ENCODE measurements at places on chromosomes 16 and 17.

GRCh38 chr17:7479213-7480088, at the start of gene ZBTB4:
ZBTB4 (minus strand) TSS chr17:7479631; CDS start chr17:7466801, 12,830 bp downstream.
- DNase-seq = no peak

GRCh38 chr17:36592716-36593321, 1.1 kb downstream of the DHRS11 start:
- DNase-seq = no peak

DNA sequence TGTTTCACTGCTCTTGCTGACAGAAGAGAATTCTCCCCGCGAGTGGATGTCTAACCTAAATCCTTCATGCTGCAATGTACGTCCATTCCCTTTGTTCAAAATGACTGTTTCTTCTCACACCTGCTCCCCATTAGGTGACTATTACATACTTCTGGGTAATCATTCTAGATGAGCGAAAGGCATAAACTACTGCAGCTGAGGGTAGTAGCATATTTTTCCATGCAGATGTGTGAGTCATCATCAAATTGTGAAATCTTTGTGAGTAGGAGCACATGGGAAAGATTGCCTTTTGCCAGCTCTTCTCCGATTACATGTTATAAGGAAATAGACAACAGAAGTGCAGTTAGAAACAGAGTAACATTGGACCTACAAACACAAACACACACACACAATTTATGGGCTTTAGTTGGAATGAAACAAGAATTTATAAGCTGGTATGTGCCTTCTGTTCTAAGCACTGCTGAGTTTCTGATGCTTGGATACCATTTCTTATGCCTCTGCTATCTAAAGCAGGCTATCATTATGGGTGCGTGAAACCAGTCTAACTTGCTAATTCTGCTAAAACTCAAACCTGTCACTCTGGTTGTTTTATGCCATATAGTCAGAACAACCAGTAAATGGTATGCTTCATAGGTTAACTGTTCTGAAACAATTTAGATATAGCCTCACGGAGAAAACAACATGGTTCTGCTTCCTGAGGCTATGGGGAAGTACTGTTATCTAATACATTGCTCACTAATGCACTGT, 346.9 kb upstream of the PSMD7 start:
- DNase-seq = no peak

- no peak for DNase-seq
These were observed 18.3 kb downstream of the CDC42EP4 start for GRCh38 chr17:73293480-73293911.

- DNase-seq = no peak
These were observed 25.3 kb downstream of the USP43 start for GRCh38 chr17:9670596-9670995.

DNA sequence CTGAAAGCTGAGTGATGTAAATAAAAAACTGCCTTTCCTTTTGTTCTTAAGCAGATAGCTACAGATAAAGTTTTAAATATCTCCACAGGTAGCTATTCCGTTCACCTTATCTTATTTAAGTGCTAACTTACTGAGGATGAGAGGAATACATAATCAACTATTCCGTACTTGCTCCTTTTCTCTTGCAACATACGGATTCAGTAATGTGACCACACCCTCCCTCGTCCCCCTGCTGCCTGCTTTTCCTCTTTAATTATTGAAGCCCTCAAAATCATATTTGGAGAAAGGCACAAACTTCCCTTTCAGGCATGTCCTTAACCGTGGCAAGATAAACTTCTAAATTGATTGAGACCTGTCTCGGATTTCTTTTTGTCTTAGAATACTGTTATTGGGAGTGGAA, 101.4 kb downstream of the MAP2K4 start:
- DNase-seq = no peak

- no peak for DNase-seq
These were observed 1220.4 kb downstream of the CDH8 start for GRCh38 chr16:60815865-60816264.

DNA sequence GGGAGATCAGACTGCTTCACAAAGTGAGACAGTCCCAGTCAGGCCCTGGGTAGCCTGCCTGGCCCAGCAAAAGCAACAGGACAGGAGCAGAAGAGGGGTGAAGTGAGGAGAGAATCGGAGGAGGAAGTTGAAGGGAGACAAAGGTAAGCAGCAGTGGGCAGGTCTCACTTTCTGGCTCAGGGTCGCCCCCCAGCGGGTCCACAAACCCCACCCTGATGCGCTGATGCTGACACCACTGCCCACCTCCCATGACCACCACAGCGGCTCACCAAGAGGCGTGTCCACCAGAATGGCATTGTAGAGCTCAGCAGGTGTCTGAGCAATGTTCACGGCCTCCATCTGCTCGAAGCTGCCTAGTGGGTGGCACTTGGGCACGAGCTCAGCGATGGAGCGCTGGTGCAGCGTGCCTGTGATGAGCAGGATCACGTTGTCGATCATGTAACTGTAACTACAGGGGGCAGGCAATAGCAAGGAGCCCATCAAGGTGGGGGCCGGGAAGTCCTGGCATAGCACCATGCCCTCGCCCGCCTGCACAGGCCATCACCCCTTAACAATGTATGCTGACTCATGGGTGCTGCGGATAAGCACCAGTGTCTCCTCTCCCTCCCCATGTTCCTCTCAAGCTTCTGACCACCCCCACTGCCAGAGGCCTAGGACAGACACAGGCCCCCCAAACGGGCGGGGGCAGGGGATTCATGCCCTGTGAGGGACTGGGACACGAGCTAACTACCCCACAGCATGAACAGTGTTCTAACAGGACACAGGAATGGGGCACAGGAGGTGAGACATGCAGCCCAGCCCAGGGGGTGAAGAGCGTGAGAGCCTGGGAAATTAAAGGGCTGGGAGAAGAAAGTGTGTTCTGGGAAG, 13.6 kb downstream of the HSD11B2 start:
- no peak for DNase-seq

GRCh38 chr16:19874026-19874425, 10.6 kb downstream of the GPRC5B start:
- no peak for DNase-seq

DNA sequence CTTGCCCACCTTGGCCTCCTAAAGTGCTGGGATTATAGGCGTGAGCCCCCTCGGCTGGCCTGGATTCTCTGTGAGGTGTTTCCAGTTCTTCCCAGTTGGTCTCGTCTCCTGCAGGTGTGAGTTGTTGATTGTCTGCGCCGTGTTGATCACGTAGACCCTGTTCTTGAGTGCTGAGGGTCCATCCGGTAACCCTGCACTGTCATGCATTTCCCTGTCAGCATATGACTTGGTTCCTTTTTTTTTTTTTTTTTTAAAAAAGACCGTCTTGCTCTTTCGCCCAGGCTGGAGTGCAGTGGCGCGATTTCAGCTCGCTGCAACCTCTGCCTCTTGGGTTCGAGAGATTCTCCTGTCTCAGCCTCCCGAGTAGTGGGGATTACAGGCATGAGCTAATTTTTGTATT, 17.3 kb downstream of the MGRN1 start:
- no peak for DNase-seq

- DNase-seq = no peak
These were observed 85.0 kb downstream of the NOG start for GRCh38 chr17:56678249-56679114.

DNA sequence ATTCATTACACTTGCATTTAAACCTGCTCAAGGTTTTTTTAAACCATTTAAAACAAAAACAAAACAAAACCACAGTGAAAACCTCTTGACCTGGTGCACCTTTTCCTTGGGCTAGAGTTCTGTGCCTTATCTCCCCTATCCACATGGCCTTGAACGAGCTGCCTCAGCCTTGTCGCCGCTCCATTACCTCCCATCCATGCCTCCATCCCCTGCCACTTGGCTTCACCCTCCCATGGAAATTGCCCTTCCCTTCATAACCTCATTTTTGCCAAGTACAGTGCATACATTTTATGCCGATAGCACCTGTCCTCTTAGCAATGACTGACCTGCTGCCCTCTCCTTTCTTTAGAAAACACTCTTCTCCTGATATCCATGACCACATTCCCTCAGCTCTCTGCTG, 188.6 kb upstream of the ASIC2 start:
- DNase-seq = no peak

GRCh38 chr17:72332367-72332766, 211.5 kb downstream of the SOX9 start:
- DNase-seq = no peak

DNA sequence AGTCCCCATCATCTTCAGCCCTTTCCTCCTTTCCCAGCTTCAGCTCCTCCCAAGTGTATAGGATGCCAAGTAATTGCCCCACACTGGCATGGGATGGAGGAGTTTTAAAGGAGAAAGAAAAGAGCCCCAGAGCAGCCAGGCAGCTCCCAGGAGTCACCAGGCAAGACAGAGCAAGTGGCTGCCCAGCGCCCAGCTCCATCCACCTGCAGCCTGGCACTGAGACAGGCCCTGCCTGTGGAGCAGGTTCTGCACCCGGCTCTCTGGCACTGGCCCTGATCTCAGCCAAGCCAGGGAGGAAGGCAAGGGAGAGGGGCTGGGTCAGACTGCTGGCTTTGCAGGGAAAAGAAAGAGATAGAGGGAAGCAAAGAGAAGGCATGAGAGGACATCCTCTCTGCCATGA, 21.7 kb downstream of the FOXN1 start:
- no peak for DNase-seq

GRCh38 chr17:75051941-75052340, 4.9 kb downstream of the KCTD2 start:
- no peak for DNase-seq

- DNase-seq = no peak
These were observed 404 bp downstream of the EMC6 start for GRCh38 chr17:3669085-3669347.

DNA sequence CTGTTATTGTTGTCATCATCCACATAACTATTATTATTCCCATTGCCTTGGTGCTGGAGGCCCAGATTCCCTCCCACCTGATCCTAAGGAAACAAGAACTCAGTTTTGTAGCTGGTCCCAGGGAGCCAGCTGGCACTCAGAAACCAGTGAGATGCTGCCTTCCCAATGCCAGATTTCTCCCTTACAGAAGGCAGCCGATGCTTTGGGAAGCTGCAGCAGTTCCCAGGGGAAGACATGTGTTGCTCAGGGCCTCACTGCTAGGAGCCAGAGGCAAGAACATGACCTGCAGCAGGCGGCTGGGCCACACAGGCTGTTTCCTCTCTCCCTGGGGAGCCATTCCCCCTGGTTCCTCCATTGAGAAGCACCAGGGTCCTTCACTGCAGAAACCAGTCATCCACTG, 59.9 kb upstream of the GRIN2A start:
- DNase-seq = no peak

DNA sequence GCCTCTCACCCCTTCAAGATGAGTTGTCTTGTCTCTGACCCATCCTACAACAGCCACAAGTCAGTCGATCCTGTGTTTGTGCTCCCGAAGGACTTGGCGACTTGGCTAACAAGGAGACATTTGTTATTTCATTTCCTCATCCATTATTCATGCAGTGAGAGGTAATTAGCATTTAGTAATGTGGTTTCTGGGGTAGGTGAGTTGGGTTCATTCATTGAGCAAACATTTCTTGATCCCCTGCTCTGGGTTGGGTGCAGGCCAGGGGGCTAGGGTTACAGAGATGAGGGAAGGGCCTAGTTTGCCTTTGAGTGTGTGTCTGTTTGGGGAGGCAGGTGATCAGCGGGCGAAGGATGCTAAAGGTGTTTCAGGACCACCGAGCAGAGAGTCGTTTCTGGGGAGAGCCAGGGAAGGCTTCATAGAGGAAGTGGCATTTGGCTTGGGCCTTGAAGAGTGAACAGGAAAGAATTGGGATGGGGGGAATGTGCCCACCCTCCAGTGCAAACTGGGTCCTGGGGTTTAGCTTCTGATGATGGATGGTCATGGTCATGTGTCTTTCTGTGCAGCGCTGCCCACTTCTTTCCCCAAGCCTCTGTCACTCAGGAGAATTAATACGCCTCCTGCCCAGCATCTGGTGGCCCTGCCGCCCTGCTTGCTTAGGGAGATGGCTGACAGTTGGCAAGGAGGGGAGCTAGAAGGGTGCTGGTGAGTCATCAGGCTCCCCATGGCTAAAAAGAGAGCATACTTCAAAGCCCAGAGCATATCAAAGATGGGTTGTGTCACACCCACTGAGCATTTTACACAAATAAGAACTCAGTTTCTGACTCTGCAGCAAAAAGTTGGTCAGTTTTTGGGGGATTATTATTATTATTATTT, 38.5 kb downstream of the MSI2 start:
- DNase-seq = no peak

DNA sequence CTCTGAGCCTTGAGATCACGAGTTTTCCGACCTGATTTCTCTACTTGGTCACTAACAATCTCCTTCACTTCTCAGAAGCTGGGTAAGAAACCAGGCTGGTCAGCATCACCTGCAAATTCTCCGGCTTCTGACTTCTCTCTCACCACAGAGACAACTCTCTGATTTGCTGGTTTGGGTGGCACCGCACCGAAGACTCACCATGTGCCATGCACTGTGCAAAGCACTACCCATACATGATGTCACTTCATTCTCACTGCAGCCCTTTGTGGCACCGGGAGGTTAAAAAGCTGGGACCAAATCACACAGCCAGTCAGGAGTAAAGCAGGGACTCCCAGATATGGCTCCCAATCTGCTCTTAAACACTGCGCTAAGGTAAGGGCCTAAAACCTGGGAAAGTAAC, 647 bp downstream of the VAC14 start:
- no peak for DNase-seq

DNA sequence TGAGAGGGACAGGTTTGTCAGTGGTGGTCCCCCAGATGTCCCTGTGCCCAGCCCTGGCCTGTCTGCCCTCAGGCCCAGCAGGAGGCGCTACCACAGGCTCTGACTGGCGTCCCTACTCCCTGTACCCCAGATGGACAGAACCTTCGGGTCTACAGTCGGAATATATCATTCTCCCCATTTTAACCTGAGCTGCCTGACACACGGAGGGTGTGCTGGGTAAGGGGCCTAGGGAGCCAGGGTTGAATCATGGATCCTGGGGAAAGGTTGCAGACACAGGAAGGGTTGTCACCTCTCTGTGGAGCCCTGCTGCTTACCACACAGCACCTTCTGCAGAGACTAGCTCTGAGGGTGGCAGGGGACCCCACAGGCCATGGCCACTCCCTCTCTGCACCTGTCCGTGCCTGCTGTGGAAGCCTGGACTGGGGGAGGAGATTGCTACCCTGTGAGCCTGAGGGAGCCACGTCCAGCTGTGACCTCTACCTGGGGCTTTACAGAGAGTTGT, 162.2 kb upstream of the ZNF267 start:
- DNase-seq = no peak

DNA sequence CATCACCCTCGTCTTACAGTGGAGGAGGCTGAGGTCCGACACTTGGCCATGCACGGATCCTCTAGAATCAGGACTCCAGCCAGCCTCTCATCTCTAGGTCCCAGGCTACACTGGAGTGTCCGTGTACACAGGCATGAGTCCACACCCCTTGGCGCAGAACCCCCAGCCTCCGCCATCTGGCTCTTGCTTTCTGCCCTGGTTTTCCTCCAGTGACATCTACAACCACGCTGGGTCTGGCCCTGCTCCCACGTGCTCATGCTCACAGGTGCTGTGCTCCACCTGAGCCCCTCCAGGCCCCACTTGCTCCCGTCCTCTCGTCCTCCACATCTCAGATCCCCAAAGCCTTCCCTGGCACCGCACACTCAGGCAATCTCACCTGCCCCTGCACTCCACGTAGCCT, 260.8 kb downstream of the ENGASE start:
- no peak for DNase-seq

All from vagina (tissue), 2 donors.